ENCODE measurements at places on chromosomes 6 and 20. TPM values are rescaled to one million over a fixed set of nuclear protein-coding genes. Genes with fewer than 3 reads are reported as not detected.

DNA sequence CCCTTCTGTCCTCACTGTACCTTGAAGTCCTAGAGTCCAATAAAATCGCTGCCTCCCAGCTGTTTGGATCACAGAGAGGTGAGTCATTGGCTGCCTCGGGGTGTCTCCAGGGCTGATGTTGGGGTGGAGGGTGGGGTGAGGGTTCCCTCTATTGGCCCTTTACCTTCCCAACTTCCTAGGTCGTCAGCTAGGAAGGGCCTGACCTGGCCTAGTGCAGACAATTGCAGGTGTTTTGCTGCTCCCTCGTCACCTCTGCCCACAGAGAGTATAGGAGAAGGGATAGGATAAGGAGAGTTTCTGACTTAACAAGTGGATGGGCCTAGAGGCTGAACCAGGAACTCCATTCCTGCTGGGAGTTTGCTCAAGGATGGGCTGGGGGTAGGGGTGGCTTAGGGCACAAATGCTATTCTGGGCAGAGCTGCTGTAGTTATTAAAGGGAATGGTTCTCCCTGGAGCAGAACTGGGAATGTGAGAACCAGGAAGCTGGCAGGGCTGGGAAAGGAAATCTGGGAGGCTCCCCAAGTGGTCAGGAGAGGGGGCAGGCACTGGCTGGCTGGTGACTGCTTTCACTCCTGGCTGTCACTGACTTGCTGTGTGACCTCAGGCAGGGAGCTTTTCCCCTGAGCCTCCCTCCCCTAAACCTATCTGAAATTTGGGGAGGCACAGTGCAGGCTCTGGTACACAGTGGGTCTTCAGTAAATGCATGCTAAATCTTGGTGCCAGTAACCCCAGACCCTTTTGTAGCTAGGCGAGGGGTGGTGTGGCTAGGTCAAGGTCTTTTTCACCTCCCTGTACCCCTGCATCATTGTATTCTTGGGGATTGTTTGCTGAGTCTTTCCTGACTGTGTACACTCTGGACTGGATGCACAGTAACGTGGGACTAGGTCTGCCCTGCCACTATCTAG, 1.5 kb downstream of the TP53INP2 start:
- no peaks in the 10 kb centered on the region for H3K27me3 ChIP-seq
- peaks cover 16% of the 10 kb centered on the region for H3K4me1 ChIP-seq
- DNase-seq = no peak
- H3K4me3 ChIP-seq = peak overlapping the region; percentile 77
- peaks cover 1% of the 10 kb centered on the region for H3K36me3 ChIP-seq
- H3K27ac ChIP-seq = peak overlapping the region; percentile 68

The CPNE5 gene
- 0.26 TPM for total RNA-seq

DNA sequence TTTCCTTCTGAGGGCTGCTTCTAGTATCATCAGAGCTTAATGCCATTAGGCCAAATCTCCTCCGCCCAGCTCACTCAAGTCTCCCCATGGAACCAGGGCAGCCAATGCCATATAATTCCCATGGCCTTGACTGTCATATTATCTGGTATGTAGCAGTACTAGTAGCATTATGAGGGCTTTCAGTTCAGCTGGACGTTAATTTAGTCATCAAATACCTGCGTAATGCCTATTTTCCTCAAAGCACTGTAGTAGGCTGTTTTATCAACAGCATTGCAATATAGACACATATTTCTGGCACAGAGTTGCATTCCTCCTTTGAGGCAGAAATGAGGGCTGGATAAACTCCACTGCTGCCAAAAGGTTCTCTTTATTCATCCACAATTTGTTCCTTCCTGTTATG, 1.7 kb downstream of the KCTD20 start:
- H3K4me1 ChIP-seq = peaks cover 8% of the 10 kb centered on the region
- peak; percentile 92 for DNase-seq
- no peaks in the 10 kb centered on the region for H3K36me3 ChIP-seq
- peak overlapping the region; percentile 97 for H3K27ac ChIP-seq
- no peak overlapping the region for H3K4me3 ChIP-seq

The CRYBG1 gene
- total RNA-seq = 2.1 TPM

DNA sequence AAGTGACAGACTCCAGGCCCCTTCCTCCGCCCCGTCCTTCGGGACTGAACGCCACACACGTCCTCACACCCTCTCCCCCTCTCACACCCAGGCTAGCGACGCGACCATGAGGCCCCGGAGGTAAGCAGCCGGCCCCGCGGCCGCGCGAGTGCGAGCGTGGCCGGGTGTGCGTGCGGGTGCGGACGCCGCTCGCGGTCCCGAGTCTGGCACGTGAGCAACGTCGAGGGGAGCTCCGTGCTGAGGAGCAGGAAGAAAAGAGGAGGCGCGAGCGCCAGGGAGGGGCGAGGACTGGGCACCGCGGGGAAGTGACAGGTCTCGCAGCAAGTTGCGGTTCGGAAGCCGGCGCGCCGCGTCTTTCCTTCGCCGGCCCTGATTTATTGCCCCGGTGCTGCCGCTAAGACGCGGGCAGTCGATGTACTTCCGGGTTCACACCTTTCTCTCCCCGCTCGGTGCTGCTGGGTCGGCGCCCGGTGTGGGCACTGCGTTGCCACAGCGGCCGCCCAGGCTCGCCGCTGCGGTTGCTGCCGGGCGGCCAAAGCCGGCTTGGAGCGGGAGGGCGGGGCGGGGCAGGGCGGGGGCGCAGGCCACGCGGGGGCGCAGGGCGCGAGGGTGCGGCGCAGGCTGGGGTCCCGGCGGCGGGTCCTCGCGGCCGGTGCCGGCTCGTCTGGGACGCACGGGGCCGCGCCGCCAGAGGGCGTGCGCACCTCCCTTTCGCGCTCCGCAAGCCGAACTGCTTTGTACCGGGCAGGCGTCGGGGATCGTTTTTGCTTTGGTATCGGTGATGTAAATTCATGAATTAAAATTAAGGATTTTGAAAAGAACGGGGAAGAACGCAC, 15.8 kb upstream of the LIN28B start:
- H3K27me3 ChIP-seq = peaks cover 16% of the 10 kb centered on the region
- H3K4me1 ChIP-seq = peaks cover 2% of the 10 kb centered on the region
- no peaks in the 10 kb centered on the region for H3K36me3 ChIP-seq
- no peak overlapping the region for H3K27ac ChIP-seq
- peak overlapping the region; percentile 45 for H3K4me3 ChIP-seq

DNA sequence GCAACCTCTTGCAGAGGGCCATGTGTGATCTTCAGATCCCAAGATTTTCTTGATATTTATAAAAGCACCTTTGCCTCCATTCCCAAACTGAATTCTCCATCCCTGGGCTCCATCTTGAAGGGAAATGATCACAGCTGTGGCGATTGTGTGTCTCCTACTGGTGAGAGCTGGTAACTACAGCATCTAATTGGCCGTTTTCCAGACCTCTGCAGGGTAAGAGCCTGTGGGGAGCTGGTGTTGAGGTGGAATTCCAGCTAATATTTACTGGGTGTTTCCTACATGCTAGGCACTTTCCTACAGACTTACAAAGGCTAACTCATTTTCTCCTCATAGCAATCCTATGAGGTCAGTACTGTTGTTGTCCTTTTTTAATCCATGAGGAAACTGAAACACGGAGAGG, 59.2 kb upstream of the FNDC1 start:
- H3K4me3 ChIP-seq = no peak overlapping the region
- no peaks in the 10 kb centered on the region for H3K4me1 ChIP-seq
- peak; percentile 60 for DNase-seq
- no peak overlapping the region for H3K27ac ChIP-seq
- no peaks in the 10 kb centered on the region for H3K27me3 ChIP-seq

The RAD21L1 gene
- not detected for total RNA-seq

DNA sequence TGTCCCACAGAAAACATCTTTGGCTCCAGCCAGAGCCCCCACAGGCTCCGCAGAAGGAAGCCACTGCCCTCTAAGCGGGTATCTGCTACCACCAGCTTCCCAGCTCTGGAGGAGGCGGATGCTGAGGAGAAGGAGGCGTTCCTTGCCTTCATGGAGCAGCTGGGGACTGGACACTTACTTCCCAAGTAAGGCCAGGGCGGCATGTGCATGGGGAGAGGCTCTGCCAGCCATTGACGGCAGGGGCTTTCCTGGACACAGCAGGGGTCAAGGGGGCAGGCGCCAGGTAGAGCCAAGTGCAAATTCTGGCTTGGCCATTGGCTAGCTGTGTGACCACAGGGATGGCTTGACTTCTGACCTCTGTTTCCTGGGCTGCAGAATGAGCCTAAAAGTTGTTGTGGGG, 17.8 kb downstream of the RAB44 start:
- H3K36me3 ChIP-seq = no peaks in the 10 kb centered on the region
- no peak overlapping the region for H3K4me3 ChIP-seq

The PLCB1 gene
- total RNA-seq = 13.4 TPM

The MAS1 gene
- total RNA-seq = not detected

The ADTRP gene
- total RNA-seq = 1.3 TPM

GRCh38 chr6:167279766-167280446, 11.2 kb upstream of the UNC93A start:
- H3K4me3 ChIP-seq = no peak overlapping the region
- no peaks in the 10 kb centered on the region for H3K36me3 ChIP-seq
- no peaks in the 10 kb centered on the region for H3K4me1 ChIP-seq
- H3K27ac ChIP-seq = no peak overlapping the region
- H3K27me3 ChIP-seq = no peaks in the 10 kb centered on the region
- DNase-seq = no peak

GRCh38 chr20:8800089-8800488, 268.8 kb upstream of the PLCB4 start:
- H3K27me3 ChIP-seq = no peaks in the 10 kb centered on the region
- no peak overlapping the region for H3K27ac ChIP-seq
- no peak for DNase-seq
- H3K4me3 ChIP-seq = no peak overlapping the region

- DNase-seq = no peak
- no peak overlapping the region for H3K27ac ChIP-seq
- H3K4me3 ChIP-seq = no peak overlapping the region
- H3K27me3 ChIP-seq = no peaks in the 10 kb centered on the region
Measured at GRCh38 chr6:156982168-156982567, 205.0 kb downstream of the ARID1B start.
